ENCODE measurements at places on chromosomes 7 and 10. TPM values are rescaled to one million over a fixed set of nuclear protein-coding genes. Genes with fewer than 3 reads are reported as not detected.

DNA sequence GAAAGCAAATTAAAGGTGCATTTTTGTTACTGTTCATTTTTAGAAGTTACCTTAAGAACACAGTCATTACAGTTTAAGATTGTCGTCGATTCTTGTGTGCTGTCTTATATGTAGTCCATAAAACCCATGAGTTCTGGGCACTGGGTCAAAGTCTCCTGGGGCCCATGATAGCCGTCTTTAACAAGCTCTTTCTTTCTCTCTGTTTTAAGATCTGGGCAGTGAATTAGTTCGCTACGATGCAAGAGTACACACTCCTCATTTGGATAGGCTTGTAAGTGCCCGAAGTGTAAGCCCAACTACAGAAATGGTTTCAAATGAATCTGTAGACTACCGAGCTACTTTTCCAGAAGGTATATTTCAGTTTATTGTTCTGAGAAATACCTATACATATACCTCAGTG is 90.7 kb upstream of the CAPZA2 start:
- peaks cover 19% of the 10 kb centered on the region for H3K27me3 ChIP-seq
- DNase-seq, result no peak
- peaks cover 2% of the 10 kb centered on the region for H3K4me1 ChIP-seq
- no peaks in the 10 kb centered on the region for H3K36me3 ChIP-seq
- H3K27ac ChIP-seq, result no peak overlapping the region

DNA sequence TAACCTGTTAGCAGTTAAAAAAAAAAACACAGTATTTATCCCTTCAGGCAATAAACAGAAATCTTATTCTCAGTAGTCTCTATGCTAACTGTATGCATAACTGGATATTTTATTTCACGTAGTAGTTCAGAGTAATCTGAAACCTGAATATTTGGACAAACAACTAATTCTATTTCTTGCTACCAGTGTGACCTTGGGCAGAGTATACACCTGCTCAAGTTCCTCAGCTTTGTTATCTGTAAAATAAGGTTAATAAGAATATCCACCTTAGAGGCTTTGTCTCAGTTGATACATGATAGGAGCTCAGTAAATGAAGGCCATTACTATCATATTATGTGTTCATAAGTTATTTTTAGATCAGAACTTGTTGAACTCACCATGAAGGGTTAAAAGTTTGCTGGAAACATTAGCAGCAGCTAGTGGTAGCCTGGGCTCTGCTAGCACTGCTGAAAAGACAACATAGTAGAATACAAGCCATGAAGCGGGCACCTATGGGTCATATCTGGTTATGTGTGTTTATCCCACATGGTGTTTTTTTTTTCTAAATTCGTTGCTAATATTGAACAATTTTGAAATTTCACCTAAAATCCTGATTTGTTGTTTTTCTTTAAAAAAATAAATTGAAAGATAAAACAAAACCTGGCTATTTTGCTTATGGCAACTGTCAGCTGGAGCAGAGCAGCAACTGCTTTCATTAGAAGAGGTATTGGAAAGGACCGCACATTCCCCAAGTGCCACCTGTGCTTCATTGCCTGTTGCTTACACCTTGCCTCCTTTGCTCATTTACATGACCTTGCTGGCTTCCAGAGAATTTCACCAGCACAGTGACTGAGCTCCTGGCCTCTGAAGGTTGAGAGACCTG is 303.0 kb downstream of the PRKG1 start:
- H3K4me3 ChIP-seq, result no peak overlapping the region
- no peaks in the 10 kb centered on the region for H3K36me3 ChIP-seq
- no peak overlapping the region for H3K27ac ChIP-seq

DNA sequence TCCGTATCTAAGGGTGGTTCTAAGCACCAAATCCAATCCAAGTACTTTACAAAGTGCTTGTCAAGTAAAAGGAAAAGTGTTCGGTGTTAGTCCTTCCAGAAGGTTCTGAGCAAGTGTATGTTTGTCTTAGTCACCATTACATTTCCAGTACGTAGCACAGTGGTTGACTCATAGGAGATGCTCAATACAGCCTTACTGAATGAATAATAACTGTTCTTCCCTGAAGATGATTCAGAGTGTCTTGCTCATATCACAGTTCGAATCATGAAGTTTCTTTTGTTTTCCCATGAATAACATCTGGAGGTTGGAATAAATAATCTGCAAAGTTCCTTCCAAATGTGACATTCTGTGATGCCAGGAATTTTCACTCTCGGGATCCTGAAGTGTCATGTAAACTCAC is 53.4 kb downstream of the WNT2 start:
- no peaks in the 10 kb centered on the region for H3K4me1 ChIP-seq
- no peak for DNase-seq
- H3K36me3 ChIP-seq, result no peaks in the 10 kb centered on the region
- no peak overlapping the region for H3K27ac ChIP-seq
- peaks cover 11% of the 10 kb centered on the region for H3K27me3 ChIP-seq
- no peak overlapping the region for H3K4me3 ChIP-seq

- peaks cover 2% of the 10 kb centered on the region for H3K36me3 ChIP-seq
- DNase-seq, result no peak
- no peaks in the 10 kb centered on the region for H3K4me1 ChIP-seq
- H3K27me3 ChIP-seq, result no peaks in the 10 kb centered on the region
- no peak overlapping the region for H3K4me3 ChIP-seq
Observed at GRCh38 chr7:111159426-111159825, 68.5 kb downstream of the LRRN3 start.

CCDC136 gene
- total RNA-seq, result 9.6 TPM

CFAP69 gene
- total RNA-seq, result 0.69 TPM

All from activated CD8-positive, alpha-beta T cell treated with anti-CD3 and anti-CD28 coated beads for 36 hours (primary cell).